ENCODE measurements at places on chromosomes 6 and 20. TPM values are rescaled to one million over a fixed set of nuclear protein-coding genes. Genes with fewer than 3 reads are reported as not detected.

The RAB44 gene
- 0.05 TPM for total RNA-seq

The GSTA1 gene
- not detected for total RNA-seq

The OOEP gene
- total RNA-seq, result not detected

The SNAP25 gene
- 17.8 TPM for total RNA-seq

The SIGLEC1 gene
- total RNA-seq, result not detected

The NOL4L gene
- total RNA-seq, result 9.6 TPM

The GSTA2 gene
- not detected for total RNA-seq

The LKAAEAR1 gene
- total RNA-seq, result 1.8 TPM

The KIAA1586 gene
- 5.8 TPM for total RNA-seq

The EYS gene
- total RNA-seq, result 0.02 TPM

The HSPA1L gene
- total RNA-seq, result 2.0 TPM

The COL9A3 gene
- total RNA-seq, result 0.70 TPM

The C20orf141 gene
- 0.29 TPM for total RNA-seq

The DDR1 gene
- total RNA-seq, result 54.3 TPM

The APOM gene
- 2.9 TPM for total RNA-seq

The TMEM170B gene
- total RNA-seq, result 1.1 TPM

The TNF gene
- not detected for total RNA-seq

The YTHDF1 gene
- total RNA-seq, result 47.1 TPM

The RAMACL gene
- 0.10 TPM for total RNA-seq

The MTFR2 gene
- 12.0 TPM for total RNA-seq

The LINC00237 gene
- total RNA-seq, result not detected

The RAET1L gene
- 0.44 TPM for total RNA-seq

The TNXB gene
- 0.39 TPM for total RNA-seq

The CFAP61 gene
- total RNA-seq, result 0.20 TPM

The SLC26A8 gene
- total RNA-seq, result 0.10 TPM

The FNDC11 gene
- total RNA-seq, result 0.25 TPM

The SIRPG gene
- not detected for total RNA-seq

The TRMT6 gene
- total RNA-seq, result 59.9 TPM

The AKAP12 gene
- total RNA-seq, result 158 TPM

The TMEM244 gene
- not detected for total RNA-seq

The DAAM2 gene
- total RNA-seq, result 0.14 TPM

The SOX18 gene
- total RNA-seq, result 2.7 TPM
